ENCODE measurements at places on chromosomes 4 and X.

GRCh38 chr4:168409089-168409801, 71.0 kb downstream of the DDX60L start:
- no peak for DNase-seq

- DNase-seq = no peak
Measured at GRCh38 chrX:17500145-17500579, 125.2 kb downstream of the NHS start.

GRCh38 chr4:4419896-4420295, 33.0 kb downstream of the NSG1 start:
- peak; percentile 24 for DNase-seq

- DNase-seq = no peak
Measured at GRCh38 chrX:47145395-47146120, 537 bp downstream of the RBM10 start.

GRCh38 chrX:37786624-37787422, 7.0 kb downstream of the CYBB start:
- no peak for DNase-seq

All from left lobe of liver (tissue), 2 donors.